ENCODE measurements at places on chromosomes 16 and 17.

- no peak for DNase-seq
These were observed 15.3 kb downstream of the SGCA start for GRCh38 chr17:50181144-50181543.

DNA sequence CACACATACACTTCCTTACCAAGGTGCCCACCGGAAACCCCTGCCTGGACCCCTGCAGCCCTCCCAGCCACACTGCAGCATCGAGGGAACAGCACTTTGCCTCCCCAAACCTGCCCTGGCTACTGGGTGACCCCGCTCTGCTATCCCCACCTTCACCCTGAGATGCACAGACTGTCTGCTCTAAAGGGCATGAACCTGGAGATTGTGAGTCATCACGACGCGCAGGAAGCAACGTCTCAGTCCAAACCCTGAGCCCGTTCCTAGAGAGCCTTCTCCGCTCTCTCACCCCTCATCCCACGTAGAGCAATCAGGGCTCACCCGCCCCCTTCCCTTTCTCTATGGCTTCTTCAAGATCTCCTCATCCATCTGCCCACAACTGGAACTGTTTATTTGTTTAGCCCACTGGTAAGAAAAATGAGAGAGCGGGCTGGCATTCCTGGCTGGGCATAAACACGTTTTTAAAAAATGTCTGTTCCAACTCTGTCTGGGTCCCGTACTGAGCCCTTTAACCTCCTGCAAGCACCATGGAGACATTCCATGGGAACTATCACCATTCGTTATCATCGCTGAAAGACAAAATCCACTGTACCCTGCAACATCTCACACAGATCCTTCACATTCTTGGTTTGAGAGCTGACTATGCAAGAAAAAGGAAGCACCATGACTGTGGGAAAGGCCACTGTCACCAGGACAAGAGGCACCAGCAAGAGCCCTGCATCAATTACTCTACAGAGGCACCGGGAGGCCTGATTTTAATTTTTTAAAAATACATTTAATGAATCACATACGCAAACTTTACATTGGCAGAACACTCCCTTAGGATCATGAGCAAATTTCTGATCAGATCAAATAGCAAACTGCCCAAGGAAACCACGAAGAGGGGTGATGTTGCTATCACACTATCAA lies 28.2 kb downstream of the ZFHX3 start:
- DNase-seq, result no peak

GRCh38 chr16:28181515-28181914 lies 30.2 kb downstream of the XPO6 start:
- DNase-seq, result no peak

GRCh38 chr16:50602531-50603205 lies 54.5 kb downstream of the NKD1 start:
- DNase-seq, result no peak

GRCh38 chr16:57920880-57921229 lies 50.1 kb downstream of the CNGB1 start:
- DNase-seq, result no peak

DNA sequence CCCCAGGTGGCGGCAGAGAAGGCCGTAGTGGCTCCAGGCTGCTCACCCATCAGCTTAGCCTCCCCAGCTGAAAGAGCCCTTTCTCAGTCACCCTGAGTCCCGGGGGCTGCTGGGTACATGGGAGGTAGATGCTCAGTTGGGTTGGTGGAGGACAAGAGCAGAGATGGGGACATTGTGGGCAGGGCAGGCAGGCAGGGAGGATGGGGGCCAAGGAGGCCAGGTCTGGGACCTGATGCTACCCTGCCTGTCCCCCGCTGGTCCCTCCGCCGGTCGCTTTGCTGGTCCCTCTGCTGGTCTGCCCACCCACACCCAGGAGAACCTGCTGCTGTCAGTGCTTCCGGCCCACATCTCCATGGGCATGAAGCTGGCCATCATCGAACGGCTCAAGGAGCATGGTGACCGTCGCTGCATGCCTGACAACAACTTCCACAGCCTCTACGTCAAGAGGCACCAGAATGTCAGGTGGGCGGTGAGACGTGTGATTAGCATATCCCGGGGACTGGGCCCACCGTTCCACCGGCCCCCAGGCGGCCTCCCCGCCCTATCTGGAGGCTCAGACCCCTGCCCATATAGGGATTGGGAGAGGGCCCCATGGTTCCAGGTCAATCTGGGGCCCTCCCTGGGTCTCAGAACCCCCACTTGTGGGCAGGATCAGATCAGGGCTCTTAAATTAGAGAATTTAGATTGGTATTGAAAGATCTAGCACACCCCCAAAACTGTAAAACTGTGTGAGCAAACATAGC lies 26.9 kb downstream of the ADCY7 start:
- no peak for DNase-seq

- DNase-seq, result no peak
These were observed 46.9 kb downstream of the ZNF423 start for GRCh38 chr16:49809062-49809461.

DNA sequence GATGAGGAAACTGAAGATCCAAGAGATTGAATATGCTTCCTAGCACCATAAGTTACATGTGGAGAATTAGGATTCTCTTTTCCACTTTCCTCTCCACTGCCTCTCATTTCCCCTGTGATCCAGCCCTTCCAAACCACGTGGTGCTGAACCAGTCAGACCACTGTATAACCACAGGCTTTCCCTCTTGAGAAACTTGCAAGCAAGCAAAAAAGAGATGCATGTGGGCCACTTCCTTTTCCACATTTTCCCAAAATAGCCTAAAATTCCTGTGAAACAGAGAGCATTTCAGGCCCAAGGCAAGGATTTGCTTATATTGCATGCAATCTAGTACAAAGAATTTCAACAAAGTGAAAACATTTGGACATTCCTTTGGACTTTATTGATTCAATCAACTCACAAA lies 59.3 kb upstream of the KSR1 start:
- no peak for DNase-seq

DNA sequence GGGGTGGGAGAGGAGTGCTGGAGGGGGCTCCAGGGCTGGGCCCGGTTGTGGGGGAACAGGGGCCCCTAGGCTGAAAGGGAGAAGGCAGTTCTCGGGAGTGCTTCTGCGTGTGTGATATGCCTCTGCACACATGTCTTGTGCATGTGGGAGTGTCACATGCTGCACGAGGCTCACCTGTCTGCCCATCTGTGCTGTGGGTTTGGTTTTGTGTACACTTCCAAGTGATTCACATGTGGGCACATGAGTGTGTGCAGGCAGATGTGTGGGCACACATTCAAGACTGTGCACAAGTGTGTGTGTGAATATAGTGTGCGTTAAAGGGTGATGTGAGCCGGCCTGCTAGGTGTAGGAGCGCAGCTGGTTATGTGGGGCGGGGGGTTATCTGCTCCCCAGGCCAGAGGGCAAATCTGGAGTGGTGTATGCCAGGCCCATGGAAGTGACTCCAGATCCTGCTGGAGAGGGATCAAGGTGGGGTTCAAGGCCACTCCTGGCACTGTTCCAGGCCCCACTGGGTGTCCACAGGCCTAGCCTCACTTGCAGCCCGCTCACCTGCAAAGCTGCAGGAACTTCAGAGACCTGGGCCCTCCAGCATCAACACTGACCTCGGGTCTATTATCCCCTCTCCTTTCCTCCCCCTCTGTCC lies 3.8 kb upstream of the BAHCC1 start:
- DNase-seq, result no peak

DNA sequence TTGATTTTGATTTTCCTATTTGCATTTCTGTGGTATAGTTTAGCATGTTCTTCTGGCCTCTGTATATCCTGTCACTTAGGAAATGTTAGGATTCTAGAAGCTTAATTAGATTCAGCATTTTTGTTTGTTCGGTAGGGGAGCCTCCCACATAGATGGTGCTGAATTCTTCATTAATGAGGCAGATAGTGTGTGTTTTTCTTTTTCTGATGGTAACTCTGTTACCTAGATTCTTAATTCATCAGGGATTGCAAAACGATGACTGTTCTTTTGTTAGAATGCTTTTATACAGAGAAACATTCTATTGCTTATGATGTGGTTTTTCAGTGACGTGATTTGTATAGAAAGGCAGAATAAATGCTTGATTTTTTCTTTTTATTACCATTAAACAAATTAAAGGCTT lies 19.0 kb downstream of the BANP start:
- no peak for DNase-seq

GRCh38 chr17:2708585-2709182 lies 2.9 kb downstream of the CLUH start:
- DNase-seq, result no peak

DNA sequence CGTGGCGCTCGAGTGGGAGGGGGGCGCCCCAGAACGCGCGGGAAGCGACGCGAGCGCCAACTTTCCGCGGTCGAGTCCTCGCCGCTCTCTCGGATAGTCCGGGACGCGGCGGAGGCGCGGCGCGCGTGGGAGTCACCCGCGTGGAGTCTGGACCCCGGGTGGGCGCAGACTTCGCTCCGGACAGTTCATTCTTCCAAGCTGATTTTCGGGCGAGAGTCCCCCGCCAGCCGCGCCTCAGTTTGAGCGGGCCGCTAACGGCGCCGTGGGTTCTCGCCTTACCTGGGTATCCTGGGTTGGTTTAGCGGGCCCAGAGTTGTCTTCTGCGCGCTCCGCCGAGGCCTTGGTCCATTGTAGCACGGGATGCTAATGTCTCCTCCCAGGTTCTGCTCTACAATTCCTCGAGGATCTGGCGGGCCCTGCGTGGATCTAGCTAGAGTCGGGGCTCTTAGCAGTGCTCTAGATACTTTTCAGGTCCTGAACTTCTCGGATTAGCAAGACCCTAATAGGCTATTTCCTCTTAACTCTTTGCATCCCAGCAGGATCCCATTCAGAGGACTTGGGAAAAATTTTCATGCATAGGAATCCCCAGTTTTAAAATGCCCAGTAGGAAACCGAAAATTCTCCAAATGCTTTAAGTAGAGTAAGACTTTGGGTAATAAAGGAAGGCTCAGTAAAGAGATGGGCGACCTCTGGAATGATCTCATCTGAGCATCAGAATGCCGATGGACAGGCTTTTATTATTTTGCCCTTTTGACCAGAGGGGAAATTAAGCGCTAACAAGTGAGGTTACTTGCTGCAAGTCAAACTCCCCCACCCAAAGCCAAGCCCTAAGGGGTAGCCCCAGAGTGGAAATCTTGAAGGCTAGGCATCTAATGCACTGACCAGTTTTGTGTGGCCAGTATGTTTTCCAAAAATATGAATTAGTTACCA lies 537 bp upstream of the GJC1 start:
- DNase-seq, result peak; percentile 13

- DNase-seq, result no peak
These were observed 2.8 kb downstream of the FA2H start for GRCh38 chr16:74771656-74772315.

GRCh38 chr17:72406498-72406897 lies 285.7 kb downstream of the SOX9 start:
- DNase-seq, result no peak

GRCh38 chr16:23673971-23674614 lies 4.6 kb upstream of the PLK1 start:
- DNase-seq, result no peak

- no peak for DNase-seq
These were observed 24.7 kb upstream of the SSTR5 start for GRCh38 chr16:1047801-1048200.

DNA sequence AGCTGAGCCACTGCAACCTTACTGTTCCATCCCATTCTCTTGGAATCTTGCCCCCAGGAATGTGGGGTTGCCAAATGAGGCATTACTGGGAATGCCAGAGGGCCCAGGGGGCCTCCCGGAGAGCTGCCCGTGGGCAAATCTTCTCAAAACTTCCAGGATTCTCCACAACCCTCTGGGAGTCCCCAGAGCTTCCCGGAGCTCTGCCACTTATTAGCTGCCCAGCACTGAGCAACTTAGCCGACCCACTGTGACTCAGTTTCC lies 306.0 kb downstream of the FOXL1 start:
- no peak for DNase-seq

GRCh38 chr16:52721331-52721730 lies 174.4 kb upstream of the TOX3 start:
- DNase-seq, result no peak

- no peak for DNase-seq
These were observed 33.2 kb downstream of the RBFOX3 start for GRCh38 chr17:79577485-79578187.

- no peak for DNase-seq
These were observed 7.9 kb downstream of the SEPTIN12 start for GRCh38 chr16:4780235-4780634.

DNA sequence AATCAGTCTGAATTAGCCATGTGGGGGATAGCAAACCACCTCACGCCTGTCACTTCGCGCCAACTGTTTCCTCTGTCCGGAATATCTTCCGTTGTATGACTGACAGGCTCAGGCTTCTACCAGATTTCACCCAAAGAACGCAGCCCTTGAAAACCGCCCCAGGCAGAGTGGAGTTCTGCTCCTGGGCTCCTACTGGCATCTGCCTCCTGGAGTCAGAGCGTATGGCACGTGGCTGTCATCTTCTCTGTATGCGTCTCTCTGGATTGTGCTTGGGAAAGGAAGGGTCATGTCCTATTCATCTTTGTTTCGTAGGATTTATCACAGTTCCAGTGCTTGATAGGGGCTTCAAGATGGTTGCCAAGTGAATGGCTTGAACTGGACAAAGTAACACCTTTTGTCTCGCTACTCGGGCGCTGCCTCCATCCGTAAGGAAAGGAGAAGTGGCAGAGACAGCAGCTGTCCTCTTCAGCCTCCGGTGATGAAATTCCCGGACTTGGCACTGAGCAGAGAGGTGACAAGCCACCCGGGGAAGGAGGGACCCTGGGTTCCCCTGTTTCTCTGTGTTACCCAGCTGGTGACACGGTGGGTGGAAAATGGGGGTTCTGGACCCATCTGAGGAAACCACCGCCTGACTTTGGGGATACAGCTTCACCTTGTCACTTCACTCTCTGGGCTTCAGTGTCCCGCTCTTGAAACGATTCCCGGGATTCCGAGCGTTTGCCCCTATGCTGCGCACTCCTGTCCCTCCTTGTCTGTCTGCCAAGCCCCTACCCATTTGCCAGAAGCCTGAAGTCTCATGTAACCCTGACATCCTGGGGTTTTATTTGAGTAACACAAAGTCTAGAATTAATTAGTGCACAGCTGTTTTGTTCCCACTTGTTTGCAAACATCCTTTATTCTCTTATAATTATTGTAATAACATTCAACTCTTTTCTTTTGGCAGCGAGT lies 13.9 kb downstream of the KIAA0513 start:
- no peak for DNase-seq

- no peak for DNase-seq
These were observed 90.0 kb downstream of the FOXL1 start for GRCh38 chr16:86668136-86668910.

DNA sequence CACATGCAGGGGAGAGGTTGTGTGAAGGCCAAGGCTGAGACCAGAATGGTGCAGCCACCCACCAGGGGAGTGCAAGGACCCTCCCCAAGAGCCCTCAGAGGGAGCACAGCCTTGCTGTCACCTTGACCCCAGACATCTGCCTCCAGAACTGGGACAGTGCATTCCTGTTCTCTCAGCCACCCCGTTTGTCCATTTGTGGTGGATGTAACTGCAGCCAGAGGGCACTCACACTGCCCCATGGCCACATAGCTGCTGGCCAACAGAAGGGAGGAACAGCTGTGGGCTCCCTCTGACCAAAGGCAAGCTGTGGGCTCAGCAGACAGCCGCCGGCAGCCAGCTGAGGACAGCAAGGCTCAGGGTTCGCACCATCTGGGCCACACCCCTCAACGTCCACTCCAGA lies 49.8 kb upstream of the KLHDC4 start:
- DNase-seq, result no peak

- DNase-seq, result no peak
These were observed 496.5 kb downstream of the TOX3 start for GRCh38 chr16:52050418-52050817.

GRCh38 chr16:30382111-30382881 lies at the start of gene SEPTIN1:
Gene SEPTIN1 (minus strand): TSS chr16:30382561. CDS start chr16:30382542, 19 bp downstream.
- peak; percentile 59 for DNase-seq

- DNase-seq, result no peak
These were observed 5.8 kb downstream of the SEPHS2 start for GRCh38 chr16:30439720-30440348.
